ENCODE measurements at places on chromosomes 5 and 9. TPM values are rescaled to one million over a fixed set of nuclear protein-coding genes. Genes with fewer than 3 reads are reported as not detected.

The SLC45A2 gene
- total RNA-seq = not detected

The TEX48 gene
- total RNA-seq = not detected

The SLCO6A1 gene
- not detected for total RNA-seq

The CDH10 gene
- not detected for total RNA-seq

The MARCHF3 gene
- total RNA-seq = 20.3 TPM

The PCDHAC2 gene
- total RNA-seq = 0.48 TPM

GRCh38 chr9:127333221-127334064 lies 63.5 kb upstream of the SLC2A8 start:
- H3K4me1 ChIP-seq = peaks cover 17% of the 10 kb centered on the region
- no peak overlapping the region for H3K4me3 ChIP-seq
- H3K27me3 ChIP-seq = no peaks in the 10 kb centered on the region
- no peaks in the 10 kb centered on the region for H3K36me3 ChIP-seq
- no peak for DNase-seq
- peak overlapping the region; percentile 52 for H3K27ac ChIP-seq

DNA sequence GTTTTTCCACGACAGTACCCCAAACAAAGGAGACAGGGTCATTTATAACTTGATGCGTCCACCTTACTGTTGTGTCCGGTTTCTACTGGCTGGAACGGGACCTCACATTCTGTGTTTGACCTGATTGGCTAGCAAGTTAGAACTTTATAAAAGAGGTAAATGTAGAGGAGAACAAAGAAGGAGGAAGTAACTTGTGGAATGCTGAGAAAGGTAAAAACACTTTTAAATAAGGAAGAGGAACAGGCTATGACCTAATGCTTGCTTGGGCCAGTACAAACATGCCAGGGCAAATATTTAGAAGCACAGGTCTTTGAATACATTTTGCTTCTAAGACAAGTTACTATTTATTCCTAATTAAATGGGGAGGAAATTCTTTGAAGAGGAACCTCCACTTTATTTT lies 251.6 kb downstream of the KIAA0825 start:
- H3K36me3 ChIP-seq = no peaks in the 10 kb centered on the region
- no peak overlapping the region for H3K4me3 ChIP-seq
- no peaks in the 10 kb centered on the region for H3K27me3 ChIP-seq

- H3K27me3 ChIP-seq = no peaks in the 10 kb centered on the region
- no peaks in the 10 kb centered on the region for H3K4me1 ChIP-seq
- no peak overlapping the region for H3K27ac ChIP-seq
- H3K36me3 ChIP-seq = no peaks in the 10 kb centered on the region
- no peak overlapping the region for H3K4me3 ChIP-seq
- no peak for DNase-seq
Measured at GRCh38 chr5:61720829-61721228, 388.8 kb downstream of the ZSWIM6 start.

GRCh38 chr9:130763331-130764171 lies 70.0 kb downstream of the EXOSC2 start:
- peaks cover 49% of the 10 kb centered on the region for H3K4me1 ChIP-seq
- H3K27me3 ChIP-seq = no peaks in the 10 kb centered on the region
- H3K27ac ChIP-seq = no peak overlapping the region
- H3K4me3 ChIP-seq = no peak overlapping the region

- peaks cover 47% of the 10 kb centered on the region for H3K27me3 ChIP-seq
- H3K36me3 ChIP-seq = no peaks in the 10 kb centered on the region
- no peak overlapping the region for H3K4me3 ChIP-seq
Measured at GRCh38 chr5:176879663-176880361, 19.3 kb downstream of the HK3 start.

GRCh38 chr5:96067251-96067650 lies 105.6 kb upstream of the ELL2 start:
- no peak overlapping the region for H3K27ac ChIP-seq
- H3K4me1 ChIP-seq = peaks cover 25% of the 10 kb centered on the region
- no peak for DNase-seq
- no peaks in the 10 kb centered on the region for H3K27me3 ChIP-seq
- H3K36me3 ChIP-seq = no peaks in the 10 kb centered on the region

DNA sequence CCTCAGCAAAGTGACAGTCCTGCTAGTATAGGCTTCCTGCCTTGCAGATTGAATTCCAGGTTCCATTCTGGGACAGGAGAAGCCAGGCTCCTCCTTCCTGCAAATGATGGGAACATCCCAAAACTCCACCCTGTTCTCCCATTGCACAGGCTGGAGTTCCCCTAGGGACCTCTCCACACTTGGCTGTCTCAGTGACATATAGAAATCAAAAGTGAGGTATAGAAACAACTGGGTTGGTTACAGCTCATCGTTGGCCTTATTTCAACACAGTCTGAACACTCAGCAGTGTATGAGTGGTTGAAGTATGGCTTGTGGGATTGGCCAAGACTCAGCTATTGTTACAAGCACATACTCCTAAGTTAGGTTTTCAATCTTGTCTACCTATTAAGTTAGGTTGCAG lies 157.8 kb upstream of the FTMT start:
- H3K27me3 ChIP-seq = no peaks in the 10 kb centered on the region
- no peak overlapping the region for H3K4me3 ChIP-seq
- H3K4me1 ChIP-seq = no peaks in the 10 kb centered on the region

DNA sequence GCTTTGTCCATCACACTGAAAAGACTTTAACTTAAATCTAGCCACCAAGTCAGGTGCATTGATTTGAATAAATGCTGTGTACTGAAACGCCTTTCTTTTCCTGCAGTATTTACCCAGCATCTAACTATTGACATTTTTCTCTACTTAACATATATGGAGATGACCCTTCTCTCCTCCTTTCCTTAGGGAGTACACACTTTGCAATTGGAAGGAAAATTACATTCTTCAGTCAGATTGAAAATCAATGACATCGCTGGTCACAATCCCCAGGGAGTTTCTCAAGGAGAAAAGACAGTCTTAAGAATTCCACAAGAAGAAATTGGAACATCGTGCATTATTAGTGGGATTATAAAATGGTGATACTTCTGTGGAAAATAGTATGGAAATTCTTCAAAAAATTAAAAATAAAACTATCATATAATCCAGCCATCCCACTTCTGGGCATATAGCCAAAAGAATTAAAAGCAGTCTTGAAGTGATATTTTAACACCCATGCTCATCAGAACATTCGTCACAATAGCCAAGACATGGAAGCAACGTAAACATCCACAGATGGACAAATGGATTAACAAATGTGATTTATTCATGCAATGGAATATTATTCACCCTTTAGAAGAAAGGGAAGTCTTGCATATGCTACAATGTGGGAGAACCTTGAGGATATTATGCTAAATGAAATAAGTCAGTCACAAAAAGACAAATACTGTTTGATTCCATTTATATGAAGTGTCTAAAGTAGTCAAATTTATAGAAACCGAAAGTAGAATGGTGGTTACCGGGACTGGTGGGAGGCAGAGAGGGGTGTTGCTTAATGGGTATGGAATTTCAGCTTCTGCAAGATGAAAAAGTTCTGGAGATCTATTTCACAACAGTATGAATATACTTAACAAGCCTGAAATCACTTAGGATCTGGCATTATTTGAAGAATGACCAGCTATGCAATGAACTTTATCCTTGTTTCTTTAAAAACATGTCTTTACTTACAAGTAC lies 14.3 kb upstream of the FREM1 start:
- no peak for DNase-seq
- H3K4me3 ChIP-seq = no peak overlapping the region
- no peaks in the 10 kb centered on the region for H3K36me3 ChIP-seq
- H3K27ac ChIP-seq = no peak overlapping the region

- peak; percentile 27 for DNase-seq
- no peak overlapping the region for H3K27ac ChIP-seq
- H3K36me3 ChIP-seq = no peaks in the 10 kb centered on the region
- H3K27me3 ChIP-seq = no peaks in the 10 kb centered on the region
- no peaks in the 10 kb centered on the region for H3K4me1 ChIP-seq
Measured at GRCh38 chr9:108579757-108580439, 275.9 kb downstream of the ACTL7B start.

- no peak for DNase-seq
- H3K4me3 ChIP-seq = no peak overlapping the region
- no peak overlapping the region for H3K27ac ChIP-seq
Measured at GRCh38 chr5:113178073-113178779, 201.6 kb downstream of the DCP2 start.

GRCh38 chr5:172568308-172568910 lies 72.7 kb upstream of the NEURL1B start:
- H3K4me1 ChIP-seq = peaks cover 23% of the 10 kb centered on the region
- H3K27me3 ChIP-seq = no peaks in the 10 kb centered on the region
- DNase-seq = peak; percentile 67
- no peak overlapping the region for H3K4me3 ChIP-seq

- H3K4me3 ChIP-seq = no peak overlapping the region
- H3K27me3 ChIP-seq = no peaks in the 10 kb centered on the region
- no peaks in the 10 kb centered on the region for H3K4me1 ChIP-seq
Measured at GRCh38 chr5:75662061-75662460, 50.8 kb downstream of the ANKDD1B start.
